Hepatic stellate cell (primary cell): ENCODE measurements at places on chromosomes 6 and 20.

- peak; percentile 93 for DNase-seq
Measured at GRCh38 chr6:71420693-71421328, 132.2 kb downstream of the OGFRL1 start.

GRCh38 chr20:16574656-16575355 lies 1.6 kb upstream of the KIF16B start:
- DNase-seq = peak; percentile 92

- no peak for DNase-seq
Measured at GRCh38 chr6:138577151-138577915, 78.0 kb upstream of the NHSL1 start.

- DNase-seq = peak; percentile 44
Measured at GRCh38 chr20:58344741-58345140, 35.2 kb downstream of the RAB22A start.

DNA sequence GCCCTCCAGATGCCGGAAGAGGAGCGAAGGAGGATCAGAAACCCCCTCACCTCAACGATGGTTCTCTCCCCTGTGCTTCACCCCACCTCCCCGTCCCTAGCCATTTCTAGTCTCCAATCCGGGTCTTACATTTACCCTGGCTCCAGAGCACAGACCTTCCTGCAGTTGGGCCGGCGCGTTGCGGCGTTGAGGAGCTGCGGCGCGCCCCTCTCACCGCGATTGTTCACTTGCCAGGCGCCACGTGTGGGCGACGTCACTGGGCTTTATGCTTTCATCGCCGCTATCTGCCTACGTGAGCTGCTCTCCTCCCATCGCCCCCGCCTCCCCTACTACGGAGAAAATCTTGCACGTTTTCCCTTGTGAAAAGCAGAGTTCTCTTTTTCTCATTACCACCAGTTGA lies at the start of gene CRISP2:
Gene CRISP2 (minus strand): TSS at position 198 of the 400 bp plus-strand sequence. CDS start 4,347 bp downstream, outside the sequence.
- no peak for DNase-seq

GRCh38 chr6:13006578-13007300 lies 290.2 kb downstream of the PHACTR1 start:
- DNase-seq = no peak

- DNase-seq = no peak
Measured at GRCh38 chr6:37807656-37808055, 11.9 kb upstream of the ZFAND3 start.

GRCh38 chr20:3146732-3147341 lies 12.8 kb downstream of the FASTKD5 start:
- DNase-seq = no peak

DNA sequence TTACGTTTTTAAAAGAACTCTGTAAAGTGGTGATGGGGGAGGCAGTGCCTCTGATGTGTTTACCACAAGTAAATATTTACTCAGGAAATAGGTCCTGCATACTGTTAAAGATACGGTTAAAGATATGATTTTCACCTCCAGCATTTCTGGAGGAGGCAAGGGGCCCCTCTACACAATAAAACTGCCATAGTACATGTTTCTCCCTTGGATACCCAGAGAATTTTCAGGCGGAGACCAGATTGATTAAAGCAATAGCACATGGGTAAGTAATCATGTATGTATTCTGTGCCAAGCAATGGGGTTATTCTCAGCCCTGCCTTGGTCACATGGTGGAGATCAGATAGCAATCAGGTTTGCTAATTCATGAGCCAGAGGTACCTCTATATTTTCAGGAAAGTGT lies 9.6 kb downstream of the RIPOR2 start:
- no peak for DNase-seq

DNA sequence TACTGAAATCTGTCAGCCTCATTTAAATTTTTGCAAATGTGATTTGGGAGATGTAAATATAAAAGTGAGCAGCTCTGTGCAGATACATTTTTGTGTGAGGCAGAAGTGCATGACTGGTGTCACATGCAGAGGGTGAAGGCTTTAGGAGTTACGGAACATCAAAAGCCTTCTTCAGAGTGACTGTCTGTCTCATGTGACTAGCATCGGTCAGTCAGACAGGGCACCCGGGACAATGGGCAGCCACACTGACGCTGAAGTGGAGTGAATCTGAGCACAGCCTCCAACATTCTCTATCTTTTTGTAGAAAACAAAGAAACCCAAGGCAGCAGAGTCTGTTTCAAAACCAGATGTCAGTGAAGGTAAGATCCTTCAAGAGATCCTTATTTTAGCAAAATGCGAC lies 7.9 kb upstream of the FAM209A start:
- DNase-seq = no peak

GRCh38 chr6:38266921-38267354 lies 372.8 kb downstream of the BTBD9 start:
- no peak for DNase-seq

DNA sequence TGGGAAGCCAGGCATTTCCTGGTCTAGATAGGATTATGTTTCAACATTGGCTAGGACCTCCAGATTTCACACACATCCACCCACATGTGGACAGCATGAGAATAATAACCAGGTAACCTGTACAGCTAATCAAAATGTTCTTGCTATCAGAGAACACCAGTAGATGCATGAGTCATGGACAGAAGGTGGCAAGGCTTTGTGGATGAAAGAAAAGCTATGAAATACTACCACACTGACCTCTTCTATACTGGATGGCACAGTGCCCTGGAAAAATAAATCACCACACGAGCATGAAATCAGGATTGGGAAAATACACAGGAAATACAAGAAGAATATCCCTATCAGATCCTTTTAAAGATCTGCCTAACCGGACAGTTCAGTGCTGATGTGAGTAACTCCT lies 113.0 kb downstream of the GMDS start:
- no peak for DNase-seq

- peak; percentile 46 for DNase-seq
Measured at GRCh38 chr6:17867880-17868279, 119.6 kb downstream of the KIF13A start.

DNA sequence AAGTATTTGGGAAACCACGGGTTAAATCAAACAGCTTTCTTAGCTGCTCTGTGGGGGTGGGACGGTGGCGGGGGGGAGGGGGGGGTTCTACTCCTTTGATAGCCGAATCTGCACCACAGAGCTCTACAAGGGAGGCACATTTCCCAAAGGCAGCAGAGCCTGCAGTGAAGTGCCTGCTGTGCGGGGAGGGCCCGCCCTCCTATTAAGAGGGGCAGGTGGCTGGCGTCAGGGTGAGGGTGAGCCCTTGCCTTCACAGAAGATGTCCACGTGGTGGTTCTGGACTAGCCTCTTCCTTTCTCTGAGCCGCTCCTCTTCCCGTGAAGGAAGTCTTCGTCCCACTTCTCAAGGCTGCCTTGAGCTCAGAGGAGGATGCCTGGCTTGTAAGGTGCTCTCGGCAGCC lies 174.9 kb upstream of the THBS2 start:
- DNase-seq = peak; percentile 23

DNA sequence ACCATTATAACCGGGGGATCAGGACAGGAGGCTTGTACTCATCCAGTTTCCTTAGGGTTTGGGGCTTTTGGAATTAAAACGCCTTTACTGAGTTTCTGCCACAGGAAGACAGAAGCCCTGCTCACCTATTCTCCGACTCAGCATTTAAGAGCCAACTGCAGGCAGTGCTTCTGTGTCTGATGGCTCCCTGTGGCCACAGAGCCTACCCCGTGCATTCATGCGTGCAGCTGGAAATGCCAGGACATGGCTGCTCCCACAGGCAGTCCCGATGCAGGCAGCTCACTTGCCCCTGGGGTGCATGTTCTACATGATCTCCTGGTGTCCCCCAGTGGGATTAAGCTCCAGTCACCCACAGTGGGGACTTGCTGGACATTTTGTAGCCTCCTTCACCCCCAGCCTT lies 22.2 kb downstream of the ZNF831 start:
- DNase-seq = no peak

- DNase-seq = no peak
Measured at GRCh38 chr6:89007209-89008000, 44.0 kb upstream of the RNGTT start.

DNA sequence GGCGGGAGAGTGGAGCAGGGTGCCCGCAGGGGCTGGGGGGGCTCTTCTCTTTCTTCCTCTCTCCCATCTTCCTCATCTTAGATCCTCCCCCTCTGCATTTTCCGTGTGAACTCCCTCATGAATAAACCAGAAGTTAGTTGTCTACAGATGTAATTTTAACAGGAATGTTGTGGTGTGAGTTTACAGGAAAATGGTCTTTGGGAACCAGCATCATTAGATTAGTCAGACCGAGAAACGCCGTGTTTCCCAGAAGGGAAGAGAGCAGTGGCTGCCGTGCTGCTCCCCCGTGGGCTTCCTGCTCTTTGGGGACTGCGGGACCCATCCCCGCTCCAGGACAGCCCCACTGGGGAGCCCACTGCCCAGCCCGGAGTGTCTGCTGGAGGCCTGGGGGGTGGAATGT lies 3.4 kb downstream of the MYT1 start:
- no peak for DNase-seq

- no peak for DNase-seq
Measured at GRCh38 chr6:100118301-100118700, 124.3 kb upstream of the MCHR2 start.

DNA sequence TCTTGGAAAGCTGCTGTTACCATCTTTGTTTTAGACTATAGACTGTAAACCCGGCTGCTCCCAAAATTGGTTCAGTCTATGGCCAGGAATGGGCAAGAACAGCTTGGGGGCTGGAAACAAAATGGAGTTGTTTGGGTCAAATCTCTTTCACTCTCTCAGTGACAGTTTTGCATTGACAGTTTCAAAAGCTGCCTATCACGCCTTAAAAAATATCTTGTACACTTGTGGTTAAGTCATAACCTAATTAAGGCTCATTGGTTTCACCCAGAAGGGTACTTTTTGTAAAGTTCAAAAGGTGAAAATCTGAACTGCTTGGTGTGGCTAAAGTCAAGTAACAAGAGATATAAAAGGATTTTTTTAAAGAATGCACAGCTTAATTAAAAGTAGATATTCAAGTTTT lies 76.1 kb upstream of the PRL start:
- DNase-seq = no peak

DNA sequence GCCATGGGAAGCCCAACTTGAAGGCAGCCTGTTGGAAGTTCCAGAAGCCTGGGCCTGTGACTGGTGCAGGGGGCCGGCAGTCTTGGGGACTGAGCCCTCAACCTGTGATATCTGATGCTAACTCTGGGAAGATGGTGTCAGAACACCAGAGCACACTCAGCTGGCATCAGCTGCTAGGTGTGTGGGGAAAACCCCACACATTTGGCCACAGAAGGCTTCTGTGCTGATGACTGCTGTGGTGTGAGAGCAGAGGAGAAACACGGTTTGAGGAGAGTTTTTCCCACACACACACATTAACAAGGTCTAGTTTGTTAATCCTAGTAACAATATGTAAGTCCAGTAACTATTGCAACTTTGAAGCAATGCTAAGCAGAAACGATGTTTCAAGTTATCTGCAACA lies 78.0 kb downstream of the PSMB1 start:
- DNase-seq = no peak

GRCh38 chr6:152736687-152737273 lies 13.8 kb upstream of the VIP start:
- no peak for DNase-seq
